ENCODE measurements at places on chromosomes 16 and 17.

- no peak for DNase-seq
Observed at GRCh38 chr16:66265048-66265415, 101.5 kb upstream of the CDH5 start.

DNA sequence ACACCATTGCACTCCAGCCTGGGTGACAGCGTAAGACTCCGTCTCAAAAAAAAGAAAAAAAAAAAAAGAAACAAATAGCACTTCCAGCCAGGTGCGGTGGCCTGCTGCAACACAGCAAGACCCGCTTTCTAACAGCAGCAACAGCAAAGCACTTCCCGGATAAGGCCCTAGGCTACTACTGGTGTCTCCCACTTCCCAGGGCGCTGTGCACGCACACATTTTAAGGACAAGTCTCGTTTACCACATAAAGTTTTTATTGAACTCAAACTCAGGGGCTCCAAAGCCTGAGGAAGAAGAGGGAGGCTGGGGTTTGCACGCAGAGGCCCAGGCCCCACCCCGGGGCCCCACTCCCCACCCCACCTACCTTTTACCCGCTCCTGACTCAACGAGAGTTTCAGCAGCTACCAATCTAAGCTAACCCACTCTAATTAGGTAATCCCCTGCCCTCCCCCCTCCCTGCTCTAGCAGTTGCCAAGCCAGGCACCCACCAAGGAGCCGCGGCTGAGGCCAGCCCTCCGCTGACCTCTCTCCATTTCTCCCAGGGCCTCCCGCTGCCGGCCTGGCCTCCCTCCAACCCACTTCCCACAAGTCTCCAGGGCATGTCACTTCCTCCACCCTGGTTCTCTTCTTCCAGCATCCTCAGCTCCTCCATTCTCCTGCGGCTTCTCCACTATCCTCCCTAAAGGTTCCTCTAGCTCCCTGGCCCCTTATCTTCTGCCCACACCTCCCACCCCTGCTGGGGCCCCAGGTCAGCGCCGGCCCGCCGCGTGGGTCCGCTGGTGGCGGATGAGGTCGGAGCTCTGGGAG is 2.4 kb downstream of the ZNF768 start:
- no peak for DNase-seq

DNA sequence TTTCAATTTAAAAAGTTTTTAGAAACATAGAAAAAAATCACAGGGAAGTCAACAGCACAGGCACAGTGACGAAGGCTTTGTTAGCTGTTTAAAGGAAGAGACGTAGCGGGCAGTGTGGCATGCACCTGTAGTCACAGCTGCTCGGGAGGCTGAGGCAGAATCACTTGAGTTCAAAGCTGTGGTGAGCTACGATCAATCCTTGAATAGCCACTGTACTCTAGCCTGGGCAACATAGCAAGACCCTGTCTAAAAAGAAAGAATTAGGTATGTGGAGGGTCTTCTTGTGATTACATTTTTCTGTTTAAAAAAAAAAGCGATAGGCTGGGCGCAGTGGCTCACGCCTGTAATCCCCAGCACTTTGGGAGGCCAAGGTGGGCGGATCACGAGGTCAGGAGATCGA is 50.1 kb downstream of the FOXK2 start:
- DNase-seq: no peak

- DNase-seq: no peak
Observed at GRCh38 chr17:53470626-53471025, 352.1 kb upstream of the KIF2B start.

- DNase-seq: no peak
Observed at GRCh38 chr17:58285422-58285810, 4.7 kb upstream of the MPO start.

DNA sequence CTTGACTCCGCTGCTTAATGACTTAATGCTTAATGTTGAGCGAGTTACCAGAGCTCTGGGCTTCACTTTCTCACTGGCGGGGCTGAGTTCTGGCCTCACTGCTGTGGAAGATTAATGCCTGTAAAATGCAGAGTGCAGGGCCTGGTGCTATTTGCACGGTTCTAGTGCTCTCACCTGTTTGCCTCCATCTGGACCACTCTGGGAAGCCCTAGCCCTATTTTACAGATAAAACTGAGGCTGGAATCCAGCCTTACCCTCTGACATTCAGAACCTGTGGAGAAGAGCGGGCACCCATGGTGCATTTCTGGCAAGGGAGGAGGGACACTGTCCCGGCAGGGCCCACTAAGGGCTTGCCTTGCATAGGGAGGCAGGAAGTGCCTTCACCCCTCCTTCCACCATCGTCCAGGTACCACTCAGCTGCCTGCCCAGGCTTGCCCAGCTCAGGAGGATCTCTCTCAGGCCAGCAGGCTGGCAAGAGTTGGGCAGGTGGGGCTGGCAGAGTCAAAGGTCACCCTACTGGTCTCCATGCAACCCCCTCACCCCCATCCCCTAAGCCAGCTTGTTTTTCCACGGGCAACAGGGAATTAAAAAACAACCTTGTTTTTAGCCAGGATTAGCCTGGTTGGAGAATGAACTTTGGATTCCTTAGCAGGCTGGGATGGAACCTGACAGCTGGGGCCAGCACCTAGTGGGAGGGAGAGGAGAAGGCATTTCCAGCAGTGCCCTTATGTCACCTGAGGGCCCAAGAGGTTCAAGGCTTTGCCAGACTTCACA is 4.1 kb upstream of the UBALD1 start:
- DNase-seq: no peak

DNA sequence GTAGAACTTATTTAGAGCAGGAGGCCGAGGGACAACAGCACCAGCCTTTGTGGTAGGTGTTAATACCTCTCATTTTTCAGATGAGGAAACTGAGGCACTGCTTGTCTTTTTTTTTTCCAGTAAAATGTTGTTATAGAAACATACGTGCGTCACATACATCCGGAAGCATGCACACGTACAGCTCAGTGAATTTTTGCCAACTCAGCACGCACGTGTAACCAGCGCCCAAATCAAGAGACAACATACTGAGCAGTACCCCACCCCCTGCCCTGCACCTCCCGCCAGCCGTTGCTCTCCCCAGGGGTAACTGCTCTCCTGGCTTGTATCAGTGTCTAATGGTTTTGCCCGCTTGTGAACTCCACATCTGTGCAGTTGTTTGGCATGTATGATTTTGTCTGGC is 92.0 kb downstream of the CMIP start:
- no peak for DNase-seq

- DNase-seq: peak; percentile 7
Observed at GRCh38 chr16:4085405-4085970, 30.8 kb downstream of the ADCY9 start.

All from keratinocyte (primary cell).